ENCODE measurements at places on chromosomes 1 and 21. TPM values are rescaled to one million over a fixed set of nuclear protein-coding genes. Genes with fewer than 3 reads are reported as not detected.

Gene ALX3
- total RNA-seq: 132 TPM

Gene COL8A2
- 10.5 TPM for total RNA-seq

Gene DNASE2B
- not detected for total RNA-seq

DNA sequence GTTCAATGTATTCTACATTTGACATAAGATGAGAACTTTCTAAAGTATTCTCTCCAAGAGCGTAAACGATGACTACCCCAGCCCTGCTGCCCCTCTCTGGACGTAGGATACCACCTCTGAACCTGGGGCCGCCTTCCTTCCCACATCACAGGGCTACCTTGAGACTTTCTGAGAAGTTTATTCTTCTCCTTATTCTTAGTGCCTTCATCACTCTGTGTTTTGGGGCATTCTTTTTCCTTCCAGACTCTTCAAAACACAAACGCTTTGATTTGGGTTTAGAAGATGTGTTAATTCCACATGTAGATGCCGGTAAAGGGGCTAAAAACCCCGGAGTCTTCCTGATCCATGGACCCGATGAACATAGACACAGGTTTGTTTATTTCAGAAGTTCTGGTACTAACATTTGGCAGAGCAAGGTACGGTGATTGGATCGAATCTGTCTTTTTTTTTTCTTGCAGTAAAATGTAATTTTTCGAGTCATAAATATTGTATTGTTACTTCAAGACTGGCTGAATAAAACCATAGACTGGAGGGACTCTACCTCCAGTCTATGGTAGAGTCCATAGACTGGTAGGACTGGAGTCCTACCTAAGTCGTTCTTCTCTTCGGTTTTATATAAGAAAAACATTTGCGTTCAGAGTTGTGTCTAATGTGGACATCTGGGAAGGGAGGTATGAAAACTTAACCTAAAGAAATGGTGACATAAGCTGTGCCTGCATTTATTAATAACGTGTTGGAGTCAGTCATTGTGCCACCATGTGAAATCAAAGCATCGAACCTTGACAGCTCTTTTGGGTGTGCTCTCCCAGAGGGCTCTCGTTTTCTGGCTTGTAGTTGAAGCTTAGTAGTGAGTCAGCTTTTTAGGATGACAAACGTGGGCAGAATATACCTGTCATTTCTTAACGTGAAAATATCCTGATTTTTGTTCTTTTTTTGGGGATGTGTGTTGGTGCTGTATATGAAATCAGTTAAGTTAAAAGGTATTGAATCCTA, 1.2 kb downstream of the MAN1A2 start:
- no peak for DNase-seq

DNA sequence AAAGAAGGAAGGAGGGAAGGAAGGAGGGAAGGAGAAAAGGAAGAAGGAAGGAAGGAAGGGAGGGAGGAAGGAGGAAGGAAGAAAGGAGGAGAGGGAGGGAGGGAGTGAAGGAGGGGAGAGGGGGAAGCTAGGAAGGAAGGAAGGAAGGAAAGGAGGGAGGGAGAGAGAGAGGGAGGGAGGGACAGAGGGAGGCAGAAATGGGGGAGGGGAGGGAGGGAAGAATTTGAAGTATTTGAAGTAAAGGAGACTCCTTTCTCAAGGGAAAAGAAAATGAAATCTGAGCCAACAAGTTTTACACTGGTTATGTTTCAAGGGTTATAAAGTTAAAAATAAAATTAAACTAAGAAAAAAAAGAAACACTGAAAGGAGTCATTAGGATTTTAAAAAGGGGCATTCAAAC, 431.4 kb downstream of the BRINP3 start:
- no peak for DNase-seq

GRCh38 chr1:93704052-93704451, 22.4 kb upstream of the BCAR3 start:
- no peak for DNase-seq

DNA sequence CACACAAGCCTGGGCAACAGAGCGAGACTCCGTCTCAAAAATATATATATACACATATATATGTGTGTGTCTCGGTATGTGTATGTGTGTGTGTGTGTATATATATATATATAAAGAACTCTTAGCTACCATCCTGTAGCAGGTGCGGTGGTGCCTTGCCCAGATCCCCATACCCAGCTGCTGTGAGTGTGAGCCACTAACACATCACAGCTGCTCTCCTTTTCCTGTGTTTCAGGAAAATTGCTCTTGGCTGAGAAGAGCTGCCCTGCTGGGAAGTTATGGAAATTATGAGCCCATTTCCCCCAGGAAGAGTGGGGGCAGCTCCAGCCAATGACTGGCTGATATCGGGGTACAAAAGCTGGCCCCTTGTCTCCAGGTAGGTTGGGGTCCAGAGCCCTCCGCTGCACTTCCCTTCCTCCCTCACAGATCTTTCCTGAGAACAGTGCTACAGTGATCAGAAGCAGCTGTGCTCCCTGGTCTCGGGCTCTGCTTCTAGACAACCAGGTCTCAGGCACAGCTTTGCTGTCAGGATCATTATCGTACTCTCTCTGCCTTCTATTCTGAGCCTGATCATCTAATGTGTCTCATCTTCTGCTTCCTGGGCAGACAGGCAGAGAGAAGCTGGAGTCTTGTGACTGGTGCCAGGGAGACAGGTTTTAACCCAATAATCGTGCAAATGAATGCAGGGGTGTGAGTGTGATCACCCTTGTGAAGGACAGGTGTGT, 109.6 kb upstream of the ZNF678 start:
- DNase-seq: no peak

DNA sequence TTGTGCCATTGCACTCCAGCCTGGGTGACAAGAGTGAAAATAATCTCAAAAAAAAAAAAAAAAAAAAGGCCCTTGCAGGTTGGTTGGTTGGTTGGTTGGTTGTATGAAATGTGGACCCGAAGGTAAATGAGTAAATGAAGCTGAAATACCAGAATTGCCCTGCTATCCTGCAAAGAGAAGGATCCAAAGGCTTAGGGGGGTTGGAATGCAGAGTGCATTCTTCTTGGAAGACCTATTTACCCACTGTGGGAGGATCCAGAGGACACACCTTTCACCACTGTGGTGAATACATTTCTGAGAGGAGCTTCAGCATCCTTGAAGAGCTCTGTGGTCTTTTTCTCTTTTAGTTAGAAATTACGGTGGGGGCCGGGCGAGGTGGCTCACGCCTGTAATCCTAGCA, 28.7 kb upstream of the EIF4G3 start:
- no peak for DNase-seq

GRCh38 chr1:10178597-10179405, 31.6 kb upstream of the KIF1B start:
- DNase-seq: no peak

DNA sequence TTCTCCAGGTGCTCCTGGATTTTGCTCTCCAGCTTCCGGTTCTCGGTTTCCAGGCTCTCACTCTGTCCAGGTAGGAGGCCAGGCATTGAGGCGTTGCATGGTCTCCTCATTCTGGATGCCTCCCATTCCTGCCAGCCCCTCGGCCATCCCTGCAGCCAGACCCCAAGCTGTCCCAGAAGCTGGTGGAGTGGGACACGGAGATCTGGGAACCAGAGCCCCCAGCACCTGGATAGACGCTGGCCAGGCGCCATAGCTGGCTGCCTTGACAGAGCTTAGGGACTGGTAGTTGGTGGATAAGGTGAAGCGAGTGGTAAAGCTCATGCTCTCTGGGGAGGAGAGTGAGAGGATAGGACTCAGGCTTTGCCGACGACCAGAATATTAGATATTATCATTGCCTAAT, 29.6 kb downstream of the RAP1A start:
- DNase-seq: no peak

- no peak for DNase-seq
Measured at GRCh38 chr1:151985768-151986167, 7.9 kb downstream of the S100A10 start.

DNA sequence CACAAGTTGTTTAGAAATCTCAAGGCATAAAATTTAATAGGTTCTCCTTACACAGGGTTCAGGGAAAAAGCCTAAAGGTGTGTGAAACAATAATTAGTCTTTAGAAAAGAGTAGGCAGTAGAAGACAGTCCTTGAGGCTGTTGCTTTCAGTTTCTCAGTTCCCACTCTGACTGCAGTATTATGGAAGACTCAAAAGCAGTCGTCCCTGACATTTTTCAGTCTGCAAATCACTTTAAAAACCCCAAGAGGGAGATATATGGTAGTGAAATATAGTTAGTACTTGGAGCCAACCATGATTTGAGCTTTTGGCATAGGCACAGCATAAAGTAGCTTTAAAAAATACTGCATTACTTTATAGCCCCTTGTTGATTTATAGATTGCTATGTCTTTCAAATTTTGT, 299.7 kb downstream of the OLFM3 start:
- DNase-seq: no peak
